Muscle of back (tissue), 13 donors: ENCODE measurements at places on chromosomes 1 and 21. TPM values are rescaled to one million over a fixed set of nuclear protein-coding genes. Genes with fewer than 3 reads are reported as not detected.
A peak's percentile ranks its signal among the peaks of the same experiment; 100 is the strongest.

Gene NTNG1
- polyA plus RNA-seq: 11.2 TPM

DNA sequence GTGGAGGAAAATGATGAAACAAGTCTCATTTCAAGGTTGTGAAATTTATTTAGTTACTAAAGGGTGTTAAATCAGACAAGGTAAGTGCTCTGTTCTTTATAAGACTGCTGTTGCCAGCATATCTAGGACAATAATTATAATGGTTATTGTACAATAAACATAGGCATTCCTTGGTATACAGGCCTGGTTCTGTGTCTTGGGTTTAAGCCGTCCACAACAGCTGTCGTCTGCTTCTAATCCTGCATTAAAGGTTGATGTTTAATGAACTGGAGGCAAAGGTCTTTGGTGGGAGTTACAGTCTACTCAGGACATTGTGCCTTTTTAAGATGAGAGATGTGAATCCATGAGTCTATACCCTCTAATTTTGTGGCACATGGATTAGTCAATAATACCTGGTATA, 23.4 kb upstream of the FMO4 start:
- no peak for DNase-seq

GRCh38 chr1:98870959-98871903, 133.4 kb downstream of the PLPPR5 start:
- no peak for DNase-seq

Gene ZBTB8A
- 11.2 TPM for polyA plus RNA-seq

Gene PAQR6
- polyA plus RNA-seq: 3.9 TPM

- DNase-seq: no peak
These were observed 171.8 kb downstream of the PHTF1 start for GRCh38 chr1:113587475-113587874.

Gene LINGO4
- polyA plus RNA-seq: 0.59 TPM

Gene TAGLN2
- 203 TPM for polyA plus RNA-seq

DNA sequence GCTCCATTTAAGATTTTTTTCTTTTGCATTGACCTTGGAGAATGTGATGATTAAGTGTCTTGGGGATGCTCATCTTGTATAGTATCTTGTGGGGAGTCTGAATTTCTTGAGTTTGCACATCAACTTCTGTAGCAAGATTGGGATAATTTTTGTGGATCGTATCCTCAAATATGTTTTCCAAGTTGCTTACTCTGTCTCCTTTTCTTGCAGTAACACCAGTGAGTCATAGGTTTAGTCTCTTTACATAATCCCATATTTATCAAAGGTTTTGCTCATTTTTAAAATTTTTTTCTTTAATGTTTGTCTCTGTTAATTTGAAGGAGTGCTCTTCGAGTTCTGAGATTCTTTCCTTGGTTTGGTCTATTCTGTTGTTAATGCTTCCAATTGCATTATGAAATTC, 41.7 kb upstream of the ANGPTL1 start:
- no peak for DNase-seq

DNA sequence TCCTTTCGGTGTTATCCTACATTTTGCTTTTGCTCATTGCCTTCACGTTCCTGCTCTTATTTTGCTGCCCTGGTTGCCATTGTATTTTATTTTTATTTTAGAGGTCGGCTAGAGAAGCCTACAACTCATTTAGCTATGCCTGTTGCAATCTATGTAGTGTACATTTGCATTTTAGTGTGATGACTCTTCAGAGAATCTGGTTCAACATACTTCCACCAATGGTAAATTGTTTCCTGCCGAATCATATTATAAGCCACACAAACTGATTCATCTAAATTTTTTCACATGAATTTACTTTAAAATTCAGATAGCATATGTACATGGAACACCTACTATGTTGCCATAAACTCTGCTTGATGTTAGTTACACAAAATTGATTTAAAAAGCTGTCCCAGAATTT, 1596.9 kb downstream of the PLA2G4A start:
- no peak for DNase-seq

Gene KPRP
- not detected for polyA plus RNA-seq

Gene PRCC
- 66.5 TPM for polyA plus RNA-seq

Gene FAM177B
- polyA plus RNA-seq: not detected

DNA sequence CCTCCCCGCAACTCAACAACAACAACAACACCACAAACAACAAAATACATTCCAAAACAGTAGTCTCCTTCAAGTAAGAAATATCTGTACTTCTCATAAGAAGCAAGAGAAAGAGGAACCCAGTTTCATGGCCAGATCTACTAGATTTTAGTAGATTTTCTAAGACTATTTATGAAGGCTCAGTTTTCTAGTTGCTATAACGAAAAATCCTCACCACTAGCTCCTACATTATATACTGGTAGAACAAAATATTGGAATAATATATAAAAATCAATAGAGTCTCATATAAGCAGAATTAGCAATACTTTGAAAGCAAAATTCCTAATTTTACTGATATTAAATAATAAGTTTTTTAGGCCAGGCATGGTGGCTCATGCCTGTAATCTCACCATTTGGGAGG, 86.9 kb downstream of the LYST start:
- no peak for DNase-seq

Gene KRTAP10-2
- polyA plus RNA-seq: not detected

GRCh38 chr1:169102567-169102966, 3.9 kb upstream of the ATP1B1 start:
- peak; percentile 32 for DNase-seq

DNA sequence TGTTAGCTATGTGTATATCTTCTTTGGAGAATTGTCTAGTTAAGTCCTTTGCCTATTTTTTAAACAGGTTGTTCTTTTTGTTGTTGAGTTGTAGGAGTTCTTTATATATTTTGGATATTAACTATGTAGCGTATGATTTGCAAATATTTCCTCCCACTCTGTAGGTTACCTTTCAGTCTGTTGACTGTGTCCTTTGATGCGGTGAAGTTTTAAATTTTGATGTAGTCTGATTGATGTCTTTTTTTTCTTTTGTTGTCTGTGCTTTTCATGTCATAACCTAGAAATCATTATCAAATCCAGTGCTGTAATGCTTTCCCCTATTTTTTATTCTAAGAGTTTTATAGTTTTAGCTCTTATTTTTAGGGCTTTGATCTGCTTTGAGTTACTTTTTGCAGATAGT, 8.7 kb upstream of the KISS1 start:
- no peak for DNase-seq

DNA sequence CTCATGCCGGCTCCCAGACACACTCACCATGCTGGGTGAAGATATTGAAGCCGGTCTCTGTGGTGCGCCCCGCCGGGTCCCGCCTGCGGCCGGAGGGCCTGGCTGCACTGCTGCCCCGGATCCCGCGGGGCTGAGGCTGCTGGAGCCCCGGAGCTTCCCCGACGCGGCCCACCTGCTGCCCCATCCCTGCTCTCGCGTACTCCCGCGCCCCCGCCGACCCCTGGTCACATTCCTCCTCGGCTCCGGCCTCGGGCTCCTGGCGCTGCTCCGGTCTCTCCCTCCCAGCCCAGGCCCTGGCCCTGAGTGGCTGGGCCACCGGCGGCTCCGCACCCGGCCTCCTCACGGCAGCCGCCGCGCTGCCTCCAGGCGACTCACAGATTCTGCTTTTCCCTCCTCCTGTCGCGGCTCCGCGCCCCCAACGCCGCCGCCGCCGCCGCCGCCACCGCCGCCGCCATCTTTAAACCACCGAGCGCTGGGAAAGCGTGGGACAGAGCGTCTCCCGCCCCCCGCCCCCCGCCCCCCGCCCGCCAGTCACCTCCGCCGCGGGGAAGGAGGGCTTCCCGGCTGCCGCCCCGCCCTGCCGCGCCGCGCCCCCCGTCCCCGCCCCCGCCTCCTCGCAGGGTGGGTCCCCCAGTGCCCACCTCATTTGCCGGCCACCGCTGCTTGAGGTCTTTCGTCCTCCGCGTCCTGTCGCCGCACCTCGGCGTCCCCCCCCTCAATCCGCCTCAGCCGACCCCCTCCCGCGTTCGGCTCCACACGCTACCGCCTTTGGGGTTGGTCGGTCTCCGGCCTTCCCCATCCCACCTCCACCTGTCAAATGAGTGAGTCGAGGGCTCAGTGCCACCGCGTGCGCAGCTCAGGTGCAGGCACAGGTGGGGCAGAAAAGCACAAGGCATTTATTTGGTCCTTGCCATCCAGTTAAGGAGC, at the start of gene ABL2:
Gene ABL2, minus strand, starts transcription at position 464 of the 927 bp plus-strand sequence. Its CDS starts 280 bp downstream, at position 184.
- DNase-seq: peak; percentile 37

Gene AIM2
- polyA plus RNA-seq: 0.63 TPM

DNA sequence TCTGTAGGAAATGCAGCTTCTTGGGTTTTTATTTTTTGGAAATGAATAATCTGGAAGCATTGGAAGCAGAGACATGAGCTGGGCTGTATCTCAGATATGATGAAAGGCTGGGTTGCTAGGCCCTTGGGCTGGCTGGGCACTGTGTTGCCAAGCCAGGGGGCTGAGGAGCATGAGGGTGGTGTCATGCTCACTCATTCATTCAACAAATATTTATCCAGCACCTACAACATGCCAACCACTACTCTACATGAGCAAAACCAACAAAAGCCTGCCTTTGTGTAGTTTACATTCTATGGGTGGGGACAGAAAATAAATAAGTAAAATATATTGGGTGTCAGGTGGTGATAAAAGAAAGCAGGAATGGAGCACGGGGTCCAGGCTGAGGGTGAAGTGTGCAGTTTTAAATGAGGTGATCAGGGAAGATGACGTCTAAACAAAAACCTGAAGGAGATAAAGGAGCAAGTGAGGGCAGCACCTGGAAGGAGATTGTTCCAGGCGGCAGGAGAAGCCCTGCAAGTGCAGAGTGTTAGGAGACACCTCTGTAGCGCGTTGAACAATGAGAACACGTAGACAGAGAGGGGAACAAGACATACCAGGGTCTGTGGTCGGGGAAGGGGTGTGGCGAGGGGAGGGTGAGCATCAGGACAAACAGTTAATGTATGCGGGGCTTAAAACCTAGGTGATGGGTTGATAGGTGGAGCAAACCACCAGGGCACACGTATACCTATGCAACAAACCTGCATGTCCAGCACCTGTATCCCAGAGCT, 10.9 kb downstream of the TAGLN2 start:
- no peak for DNase-seq

DNA sequence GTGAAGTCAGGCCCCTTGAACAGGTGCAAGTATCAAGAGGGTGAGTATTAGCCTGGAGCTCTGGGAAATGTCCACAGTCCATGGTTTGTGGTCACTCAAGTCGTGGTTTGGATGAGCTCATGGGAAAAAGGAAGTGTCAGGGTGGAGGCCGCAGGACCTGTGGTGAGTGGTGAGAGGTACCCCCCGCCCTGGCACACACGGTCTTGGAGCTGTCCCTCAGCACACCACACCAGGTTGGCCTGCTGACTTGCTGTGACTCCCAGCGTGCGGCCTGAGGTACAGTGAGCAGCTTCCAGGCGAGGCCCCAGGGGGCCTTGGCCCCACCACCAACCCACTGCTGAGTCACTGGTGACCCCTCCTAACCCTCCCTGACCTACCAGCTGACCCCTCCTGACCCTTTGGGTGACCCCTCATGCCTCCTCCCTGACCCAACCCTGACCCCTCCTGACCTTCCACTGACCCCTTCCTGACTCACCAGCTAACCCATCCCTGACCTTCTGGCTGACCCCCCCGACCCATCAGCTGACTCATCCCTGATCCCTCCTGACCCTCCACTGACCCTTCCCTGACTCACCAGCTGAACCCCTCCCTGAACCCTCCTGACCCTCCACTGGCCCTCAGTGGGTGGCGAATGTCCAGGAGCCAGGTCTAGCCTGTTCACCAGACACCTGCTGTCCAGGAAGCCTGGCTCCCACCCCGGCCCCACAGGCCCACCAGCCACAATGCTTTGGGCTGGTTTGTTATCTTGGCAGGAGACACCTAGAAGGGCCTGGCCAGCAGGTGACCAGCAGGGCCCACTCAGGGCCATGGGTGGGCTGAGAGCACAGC, 34.8 kb upstream of the RNF187 start:
- no peak for DNase-seq

DNA sequence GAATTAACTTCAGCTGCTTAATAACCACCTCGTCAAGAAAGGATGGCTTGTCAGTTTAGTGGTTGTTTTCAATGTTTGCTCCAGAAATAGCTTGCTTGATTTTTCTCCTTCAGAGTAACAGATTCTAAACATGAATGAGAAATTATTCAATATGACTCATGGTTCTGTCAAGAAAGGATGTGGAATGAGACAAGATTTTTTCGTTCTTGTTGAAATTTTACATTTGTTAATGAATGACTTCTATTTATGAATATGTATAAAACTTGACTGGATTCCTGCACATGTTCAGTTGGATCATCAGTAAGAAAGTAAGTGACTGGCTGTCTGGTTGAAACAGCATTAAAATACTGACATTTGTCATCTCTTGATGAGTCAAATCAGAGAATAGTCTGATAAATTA, 38.3 kb downstream of the IFI44 start:
- DNase-seq: no peak

Gene CA6
- polyA plus RNA-seq: not detected

DNA sequence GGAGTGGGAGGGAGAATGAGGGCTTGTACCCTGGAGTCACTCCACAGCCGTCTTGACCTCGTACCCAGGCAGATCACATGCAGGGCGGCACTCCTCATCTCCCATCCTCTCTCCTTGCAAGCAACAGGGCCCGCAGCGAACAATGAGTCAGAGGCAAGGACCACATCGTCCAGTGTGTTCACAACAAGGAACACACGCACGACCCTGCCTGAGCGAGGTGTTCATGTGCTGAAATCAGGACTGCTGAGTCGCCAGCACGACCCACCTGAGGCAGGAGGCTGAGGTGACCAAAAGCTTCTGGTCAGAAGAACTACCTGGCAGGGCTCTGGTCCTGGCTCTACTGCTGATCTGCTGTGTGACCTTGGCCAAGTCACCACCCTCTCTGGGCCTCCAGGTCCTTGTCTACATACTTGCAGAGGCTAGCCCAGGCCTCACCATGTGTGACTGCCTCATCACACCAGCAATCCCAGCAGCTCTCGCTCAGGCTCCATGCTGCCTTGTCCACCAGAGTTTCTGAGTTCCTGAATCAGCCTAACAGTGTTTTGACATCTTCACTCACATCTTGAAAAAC, 78.0 kb downstream of the SSBP3 start:
- DNase-seq: no peak

DNA sequence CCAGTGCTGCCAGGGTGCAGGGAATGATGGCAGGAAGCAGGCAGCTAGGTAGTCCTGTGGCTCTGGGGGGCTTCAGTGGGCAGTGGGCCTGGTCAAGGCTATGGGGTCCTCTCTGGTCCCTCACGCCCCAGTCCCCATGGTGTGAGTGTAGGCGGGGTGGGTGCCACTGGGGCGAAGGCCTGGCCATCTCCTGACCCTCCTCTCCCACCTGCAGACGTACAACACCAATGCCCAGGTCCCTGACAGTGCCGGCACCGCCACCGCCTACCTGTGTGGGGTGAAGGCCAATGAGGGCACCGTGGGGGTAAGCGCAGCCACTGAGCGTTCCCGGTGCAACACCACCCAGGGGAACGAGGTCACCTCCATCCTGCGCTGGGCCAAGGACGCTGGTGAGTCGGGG, 53.7 kb downstream of the ALPL start:
- no peak for DNase-seq

- DNase-seq: no peak
These were observed 1402.6 kb downstream of the MRPL39 start for GRCh38 chr21:24204641-24205040.
